Breast epithelium (tissue), 4 donors: ENCODE measurements at places on chromosomes 11 and 22. TPM values are rescaled to one million over a fixed set of nuclear protein-coding genes. Genes with fewer than 3 reads are reported as not detected.

- H3K4me3 ChIP-seq = no peak overlapping the region
- H3K27ac ChIP-seq = no peak overlapping the region
- DNase-seq = no peak
- no peaks in the 10 kb centered on the region for H3K36me3 ChIP-seq
- H3K27me3 ChIP-seq = no peaks in the 10 kb centered on the region
These were observed 9.0 kb downstream of the RNF121 start for GRCh38 chr11:71937826-71938225.

GRCh38 chr11:88770475-88771079, 295.2 kb downstream of the GRM5 start:
- no peak overlapping the region for H3K4me3 ChIP-seq
- no peaks in the 10 kb centered on the region for H3K27me3 ChIP-seq
- no peaks in the 10 kb centered on the region for H3K4me1 ChIP-seq
- no peak for DNase-seq
- H3K36me3 ChIP-seq = no peaks in the 10 kb centered on the region

GRCh38 chr11:44998051-44998450, 47.4 kb upstream of the TP53I11 start:
- DNase-seq = no peak
- no peak overlapping the region for H3K4me3 ChIP-seq
- H3K27ac ChIP-seq = no peak overlapping the region
- no peaks in the 10 kb centered on the region for H3K27me3 ChIP-seq
- H3K4me1 ChIP-seq = peaks cover 7% of the 10 kb centered on the region

- H3K4me1 ChIP-seq = peaks cover 7% of the 10 kb centered on the region
- H3K27ac ChIP-seq = no peak overlapping the region
- no peak overlapping the region for H3K4me3 ChIP-seq
- DNase-seq = no peak
These were observed 4.1 kb downstream of the GNAZ start for GRCh38 chr22:23074451-23074850.

DNA sequence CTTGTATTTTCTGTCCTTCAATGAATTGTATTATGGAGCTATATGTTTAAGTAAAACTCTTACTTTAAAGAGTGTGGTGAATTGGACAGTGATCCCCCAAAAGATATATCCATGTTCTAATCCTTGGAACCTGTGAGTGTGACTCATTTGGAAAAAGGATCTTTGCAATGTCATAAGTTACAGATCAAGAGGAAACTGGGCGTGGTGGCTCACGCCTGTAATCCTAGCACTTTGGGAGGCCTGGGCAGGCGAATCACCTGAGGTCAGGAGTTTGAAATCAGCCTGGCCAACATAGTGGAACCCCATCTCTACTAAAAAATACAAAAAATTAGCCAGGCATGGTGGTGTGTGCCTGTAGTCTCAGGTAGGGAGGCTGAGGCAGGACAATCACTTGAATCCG, 36.7 kb downstream of the ELF5 start:
- no peaks in the 10 kb centered on the region for H3K4me1 ChIP-seq
- no peak overlapping the region for H3K27ac ChIP-seq
- H3K4me3 ChIP-seq = no peak overlapping the region

DNA sequence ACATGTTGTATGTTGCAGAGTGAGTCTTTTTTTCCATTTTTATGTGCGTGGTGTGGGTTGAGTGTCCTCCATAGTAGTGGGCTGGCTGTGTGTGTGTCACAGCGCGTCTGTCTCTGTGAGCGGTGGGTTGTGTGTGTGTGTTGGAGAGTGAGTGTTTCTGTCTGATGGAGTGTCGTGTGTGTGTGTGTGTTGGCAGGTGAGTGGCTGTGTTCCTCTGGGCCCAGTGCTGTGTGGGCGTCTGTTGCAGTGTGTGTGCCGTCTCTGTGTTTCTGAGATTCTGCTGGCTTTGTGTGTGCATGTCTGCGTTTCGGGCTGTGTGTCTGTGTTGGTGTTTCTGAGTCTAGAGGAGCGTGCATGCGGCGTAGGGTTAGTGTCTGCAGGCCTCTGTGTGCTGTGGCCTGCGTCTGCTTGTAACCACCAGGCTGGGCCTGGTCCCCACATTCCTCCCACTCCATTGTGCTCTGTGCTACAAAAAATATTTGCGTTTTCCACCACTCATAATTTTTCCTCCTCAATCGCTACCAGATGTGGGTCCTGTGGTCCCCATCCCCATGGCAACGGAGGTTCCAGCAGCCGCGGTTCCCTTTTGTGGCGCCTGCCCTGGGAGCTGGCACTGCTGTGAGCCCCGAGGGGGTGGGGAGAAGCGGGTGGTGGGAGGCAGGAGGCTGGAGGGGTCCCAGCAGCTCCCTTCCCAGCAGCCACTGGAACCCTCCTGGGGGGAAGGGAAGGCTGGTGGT, 15.2 kb downstream of the SCARF2 start:
- H3K27ac ChIP-seq = peak overlapping the region; percentile 63
- H3K4me3 ChIP-seq = no peak overlapping the region
- DNase-seq = no peak
- H3K36me3 ChIP-seq = no peaks in the 10 kb centered on the region

GRCh38 chr11:85875505-85875904, 20.3 kb downstream of the CCDC83 start:
- DNase-seq = no peak
- H3K4me1 ChIP-seq = no peaks in the 10 kb centered on the region
- no peaks in the 10 kb centered on the region for H3K27me3 ChIP-seq
- H3K4me3 ChIP-seq = no peak overlapping the region
- H3K36me3 ChIP-seq = no peaks in the 10 kb centered on the region
- H3K27ac ChIP-seq = no peak overlapping the region

GRCh38 chr22:39291523-39291922, 27.9 kb downstream of the RPL3 start:
- H3K27ac ChIP-seq = peak overlapping the region; percentile 95
- peaks cover 20% of the 10 kb centered on the region for H3K4me1 ChIP-seq
- no peak for DNase-seq
- no peaks in the 10 kb centered on the region for H3K36me3 ChIP-seq
- no peak overlapping the region for H3K4me3 ChIP-seq

DNA sequence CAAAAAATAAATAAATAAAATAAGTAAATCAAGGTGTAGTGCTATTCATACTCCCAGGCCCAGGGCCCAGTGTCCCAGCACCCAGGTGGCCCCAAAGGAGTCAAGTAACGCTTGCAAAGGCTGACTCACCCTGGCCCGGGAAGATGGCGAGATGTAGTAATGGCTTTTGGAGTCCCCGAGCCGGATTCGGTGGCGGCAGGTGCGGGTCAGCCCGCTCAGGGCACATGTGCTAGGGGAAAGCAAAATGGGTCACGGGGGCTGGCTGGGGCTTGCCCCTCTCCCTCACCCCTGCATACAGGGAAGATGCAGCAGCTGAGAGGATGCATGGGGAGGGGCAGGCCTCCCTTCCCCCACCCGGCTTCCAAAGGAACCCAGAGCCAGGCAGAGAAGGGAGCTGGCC, 11.0 kb upstream of the FADS3 start:
- no peaks in the 10 kb centered on the region for H3K27me3 ChIP-seq
- no peak for DNase-seq
- H3K27ac ChIP-seq = no peak overlapping the region
- peaks cover 4% of the 10 kb centered on the region for H3K4me1 ChIP-seq

FOXRED2 gene
- total RNA-seq = 9.9 TPM

RAG2 gene
- not detected for total RNA-seq

ZNF214 gene
- total RNA-seq = 3.0 TPM

FADD gene
- total RNA-seq = 30.2 TPM

SELENOM gene
- 485 TPM for total RNA-seq

SSTR3 gene
- not detected for total RNA-seq

P2RX3 gene
- not detected for total RNA-seq

TLCD5 gene
- 8.2 TPM for total RNA-seq

PGA5 gene
- total RNA-seq = 1.6 TPM

ZNF280B gene
- 0.44 TPM for total RNA-seq
